ENCODE measurements at places on chromosomes 2 and 18.

DNA sequence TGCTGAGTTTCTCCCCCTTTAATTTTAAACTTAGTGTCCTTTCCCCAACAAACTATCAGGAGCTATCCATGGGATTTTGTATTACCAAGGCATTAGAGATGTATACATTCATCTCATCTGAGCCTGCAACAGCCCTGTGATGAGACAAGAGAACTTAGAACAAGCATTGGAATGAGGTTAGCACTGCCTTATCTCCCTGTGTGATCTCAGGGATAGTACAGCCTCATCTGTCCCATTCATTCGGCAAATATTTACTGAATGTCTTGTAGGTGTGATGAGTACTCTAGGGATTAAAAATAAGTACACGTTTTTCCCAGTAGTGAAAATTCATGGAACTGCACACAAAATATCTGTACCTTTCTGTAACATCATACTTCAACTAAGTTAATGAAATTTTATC lies 45.6 kb downstream of the PAIP2B start:
- no peak for DNase-seq

DNA sequence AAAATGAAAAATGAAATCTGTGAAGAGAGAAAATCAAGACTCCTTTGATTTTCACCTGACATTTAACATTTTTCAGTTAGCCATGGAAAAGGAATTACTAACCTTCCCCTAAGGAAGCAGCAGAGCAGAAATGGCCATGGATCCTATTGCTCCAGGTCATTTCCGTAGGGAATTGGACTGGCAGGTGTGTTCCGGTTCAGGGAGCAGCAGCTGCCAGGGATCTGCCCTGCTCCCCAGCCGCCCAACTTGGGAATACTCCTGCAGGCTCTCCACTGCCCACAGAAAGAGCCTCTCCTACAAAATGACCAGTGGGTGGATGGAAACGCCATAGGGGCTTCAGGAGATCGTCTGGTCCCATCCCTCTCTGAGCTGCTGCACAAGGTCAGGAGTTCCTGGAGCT lies 86.0 kb upstream of the MAPK4 start:
- DNase-seq: no peak

DNA sequence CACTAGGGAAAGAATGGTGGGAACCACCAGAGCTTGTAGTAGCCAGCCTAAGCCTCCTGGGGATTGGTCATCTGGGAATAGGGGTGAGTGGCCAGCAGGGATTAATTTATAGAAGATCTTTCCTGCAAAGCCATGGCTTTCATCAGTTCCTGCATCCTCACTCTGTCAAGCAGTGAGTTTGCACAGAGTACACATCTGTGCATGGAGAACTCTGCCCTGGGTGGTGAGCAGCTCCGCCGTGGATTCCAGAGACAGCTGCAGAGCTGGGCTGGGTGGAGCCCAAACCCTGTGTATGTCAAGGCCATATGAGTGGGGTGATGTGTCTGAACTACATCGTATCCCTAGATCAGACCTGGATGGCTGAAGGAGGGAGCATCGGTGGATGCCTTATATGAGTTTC lies 182.2 kb downstream of the GLI2 start:
- DNase-seq: no peak

- no peak for DNase-seq
Measured at GRCh38 chr2:237260686-237261085, 153.3 kb downstream of the COL6A3 start.

DNA sequence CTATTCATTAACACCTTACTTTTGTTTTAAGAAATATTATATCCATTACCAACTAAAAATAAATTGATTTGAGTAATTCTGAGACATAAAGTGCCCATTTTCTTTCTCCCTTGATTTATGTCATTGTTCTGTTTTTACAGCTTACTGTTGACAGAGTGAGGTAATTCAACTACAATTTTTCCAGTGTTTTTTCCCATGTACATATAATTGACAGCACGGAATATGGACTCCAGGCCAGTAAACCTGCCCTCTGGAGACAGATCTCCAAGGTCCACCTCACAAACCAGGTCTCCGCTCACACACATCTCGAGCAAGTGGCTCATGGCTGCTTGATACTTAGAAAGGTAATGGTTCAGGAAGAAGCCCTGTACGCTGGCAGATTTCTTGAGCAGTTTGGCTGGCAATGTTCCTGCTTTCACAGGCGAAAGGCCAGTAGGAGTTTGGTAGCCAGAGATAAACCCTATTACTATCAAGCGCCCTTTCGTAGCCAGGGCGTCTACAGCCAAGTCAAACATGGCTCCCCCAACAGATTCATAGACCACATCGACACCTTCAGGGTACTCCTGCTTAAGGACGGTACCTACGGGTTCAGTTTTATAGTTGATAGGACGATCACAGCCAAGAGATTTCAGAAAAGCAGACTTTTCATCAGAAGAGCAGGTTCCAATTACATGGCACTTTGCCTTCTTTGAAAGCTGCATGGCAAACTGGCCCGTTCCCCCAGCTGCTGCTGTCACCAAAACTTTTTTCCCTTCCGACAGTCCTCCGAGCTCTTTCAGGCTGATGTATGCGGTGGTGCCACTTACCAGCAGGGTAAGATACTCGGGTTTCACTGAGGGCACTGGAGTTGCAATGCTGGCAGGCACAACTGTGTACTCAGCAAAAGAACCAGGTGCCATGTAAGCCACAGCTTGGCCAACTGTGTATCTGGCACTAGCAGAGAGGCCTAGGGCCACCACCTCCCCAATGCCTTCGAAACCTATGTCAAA lies 7.4 kb downstream of the PTGR3 start:
- no peak for DNase-seq

DNA sequence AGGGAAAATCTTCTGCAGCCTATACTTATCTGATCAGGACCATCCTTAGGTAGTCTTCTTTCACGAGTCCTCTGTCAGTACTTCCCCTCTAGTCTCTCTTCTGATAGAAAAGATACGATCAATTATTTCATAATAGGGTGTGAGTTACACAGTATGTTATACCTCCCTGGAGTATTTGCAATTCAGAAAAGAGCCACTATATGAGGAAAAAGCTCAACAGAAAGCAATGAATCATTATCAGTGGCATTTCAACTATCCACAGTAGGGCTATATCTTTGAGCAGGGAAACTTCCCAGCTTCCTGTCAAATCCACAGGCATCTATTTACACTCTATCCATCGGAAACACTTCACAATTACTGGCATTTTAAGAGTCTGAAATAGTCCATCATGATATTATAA lies 105.3 kb upstream of the ACVR2A start:
- no peak for DNase-seq

- no peak for DNase-seq
Measured at GRCh38 chr2:146721486-146721885, 1123.3 kb upstream of the ACVR2A start.

DNA sequence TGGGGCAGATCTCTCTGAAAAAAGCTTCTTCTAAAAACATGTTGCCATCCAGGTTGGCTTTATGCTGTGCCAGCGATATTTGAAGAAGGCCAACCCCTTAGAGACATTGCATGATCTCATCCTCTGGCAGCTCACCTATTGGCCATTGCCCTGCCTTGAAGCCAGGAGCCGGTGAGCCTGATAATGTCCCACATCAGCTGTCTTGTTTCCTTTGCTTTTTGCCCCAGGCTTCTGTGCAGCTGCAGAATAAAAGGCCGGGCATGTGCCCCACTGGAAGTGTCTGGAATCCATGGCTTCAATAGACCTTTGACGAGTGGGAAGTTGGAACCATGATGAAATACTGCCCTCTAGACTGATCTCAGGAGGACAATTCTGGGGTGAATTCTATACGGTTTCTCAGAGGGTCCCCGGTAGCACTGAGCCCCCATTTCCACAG lies 523.5 kb upstream of the ZEB2 start:
- peak; percentile 25 for DNase-seq

DNA sequence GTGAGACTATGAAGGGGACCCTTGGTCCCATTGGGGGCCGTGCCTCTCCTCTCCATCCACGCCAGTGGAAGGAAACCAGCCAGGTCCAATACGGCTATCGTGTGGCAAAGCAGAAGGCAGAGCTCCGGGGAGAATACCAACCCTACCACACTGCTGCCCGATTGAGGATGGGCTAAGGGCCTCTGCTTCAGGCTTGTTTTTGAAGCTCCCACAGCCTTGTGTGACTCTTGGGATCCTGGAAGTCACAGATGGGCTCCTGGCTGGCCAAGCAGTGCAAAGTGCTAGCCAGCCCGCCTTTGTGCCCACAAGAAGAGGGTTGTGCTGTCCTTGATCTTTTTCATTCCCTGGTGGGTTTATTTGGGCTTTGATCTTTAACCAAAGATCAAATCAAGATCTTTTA lies 70.6 kb upstream of the ID2 start:
- DNase-seq: no peak

DNA sequence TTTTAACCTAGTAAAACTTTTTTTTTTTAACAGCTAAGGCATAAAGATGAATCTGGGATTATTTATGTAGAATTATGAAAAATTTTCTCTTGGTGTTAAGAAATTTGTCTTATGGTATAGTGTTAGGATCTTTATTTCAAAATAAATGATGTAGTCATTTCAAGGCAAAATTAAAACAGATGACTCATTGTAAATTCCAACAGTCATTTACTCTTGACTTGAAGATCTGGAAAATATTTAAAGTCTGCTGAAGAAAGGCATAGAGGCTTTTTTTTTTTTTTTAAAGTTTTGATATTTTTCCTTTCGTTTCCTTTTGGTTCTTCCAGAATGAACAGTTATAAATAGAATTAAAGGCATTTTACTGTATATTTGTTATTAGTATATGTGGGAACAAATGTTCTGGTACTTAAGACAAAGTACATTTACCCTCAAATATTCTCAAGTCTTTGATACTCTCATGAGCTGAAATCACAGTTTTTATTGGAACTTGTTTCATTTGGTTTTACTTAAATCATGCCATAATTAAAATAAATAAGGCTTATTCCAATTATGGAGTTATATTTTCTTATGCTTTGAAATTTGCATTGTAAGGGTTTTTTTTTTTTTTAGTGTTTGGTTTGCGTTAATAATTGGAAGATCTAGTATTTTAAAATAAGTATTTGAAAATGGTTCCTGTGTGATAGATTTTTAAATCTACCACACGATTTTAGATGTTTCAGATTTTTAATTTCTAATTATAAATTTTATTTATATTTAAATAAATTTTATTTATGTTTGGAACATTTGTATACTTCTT lies 29.9 kb downstream of the GLS start:
- no peak for DNase-seq

DNA sequence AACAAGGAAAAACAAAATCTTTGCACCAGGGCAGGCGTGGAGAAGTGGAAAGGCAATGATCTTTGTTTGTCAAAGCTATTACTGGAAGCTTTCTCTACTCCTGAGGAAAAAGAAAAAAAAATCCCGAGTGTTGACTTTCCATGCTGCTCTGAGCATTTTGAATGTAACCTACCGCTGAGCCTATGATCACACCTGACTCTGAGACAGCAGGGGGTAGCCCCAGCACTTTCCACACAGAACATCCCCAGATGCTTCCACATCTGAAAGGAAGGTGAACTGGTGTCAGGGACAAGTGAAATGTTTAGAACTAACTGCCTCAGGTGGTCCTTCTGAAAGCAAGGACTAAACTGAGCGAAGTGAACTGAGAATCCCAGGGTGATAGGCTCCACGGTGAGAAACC lies 1315.1 kb upstream of the DDX18 start:
- no peak for DNase-seq

DNA sequence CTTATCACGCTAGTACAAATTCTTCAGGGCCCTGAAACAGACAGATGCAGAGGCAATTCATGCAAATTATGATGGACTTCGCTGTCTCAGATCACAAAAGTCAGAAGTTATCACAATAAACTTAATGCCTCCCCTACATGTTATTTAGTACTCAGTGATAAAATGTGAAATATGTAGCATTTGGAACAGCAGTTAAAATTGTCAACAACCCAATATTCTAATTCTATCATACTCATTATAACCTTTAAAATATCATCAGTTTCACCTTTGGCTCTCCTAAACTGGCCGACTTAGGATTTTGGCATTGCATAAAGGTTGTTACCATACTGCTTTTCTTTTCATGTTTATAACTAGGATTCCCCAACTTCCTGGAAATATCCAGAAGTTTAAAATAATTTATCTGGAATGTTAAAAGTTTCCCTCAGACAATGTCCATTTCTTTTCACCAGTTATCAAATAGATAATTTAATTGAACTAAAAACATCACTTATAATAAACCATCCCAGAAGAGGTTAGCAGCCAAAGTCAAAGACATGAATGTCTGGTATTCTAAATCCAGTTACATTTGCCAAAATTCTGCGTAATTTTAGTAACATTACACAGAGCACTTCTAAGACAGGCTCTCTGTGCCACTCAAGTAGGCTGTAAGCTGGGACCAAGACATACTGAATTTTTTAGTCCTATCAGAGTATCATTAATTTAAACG lies 239.8 kb downstream of the RBM43 start:
- DNase-seq: no peak

- DNase-seq: no peak
Measured at GRCh38 chr2:239626961-239627592, 226.3 kb upstream of the HDAC4 start.

GRCh38 chr2:60355849-60356261 lies 197.6 kb downstream of the BCL11A start:
- no peak for DNase-seq
